Right cardiac atrium (tissue), 5 donors: ENCODE measurements at places on chromosomes 1 and 21. TPM values are rescaled to one million over a fixed set of nuclear protein-coding genes. Genes with fewer than 3 reads are reported as not detected.

Gene SIM2
- total RNA-seq, result not detected

Gene SCYL3
- total RNA-seq, result 5.7 TPM

Gene C1QB
- total RNA-seq, result 198 TPM

Gene TSPAN1
- total RNA-seq, result 1.0 TPM

Gene NUP133
- total RNA-seq, result 29.0 TPM

Gene DYNLT4
- 0.47 TPM for total RNA-seq
